Stimulated activated CD4-positive, alpha-beta T cell treated with anti-CD3 and anti-CD28 coated beads, Interleukin-4, amount 100 ng/mL, for 1 hour (primary cell): ENCODE measurements at places on chromosomes 3 and 15.

- no peak for DNase-seq
Observed at GRCh38 chr3:43191116-43191515, 85.2 kb upstream of the POMGNT2 start.

- DNase-seq: no peak
Observed at GRCh38 chr3:436053-436452, 239.5 kb downstream of the CHL1 start.

GRCh38 chr3:194031867-194032635 lies 103.9 kb upstream of the HES1 start:
- DNase-seq: no peak

- DNase-seq: peak; percentile 28
Observed at GRCh38 chr3:32177702-32178198, 60.7 kb upstream of the CMTM8 start.

- DNase-seq: no peak
Observed at GRCh38 chr3:50441424-50442217, 61.8 kb downstream of the CACNA2D2 start.

DNA sequence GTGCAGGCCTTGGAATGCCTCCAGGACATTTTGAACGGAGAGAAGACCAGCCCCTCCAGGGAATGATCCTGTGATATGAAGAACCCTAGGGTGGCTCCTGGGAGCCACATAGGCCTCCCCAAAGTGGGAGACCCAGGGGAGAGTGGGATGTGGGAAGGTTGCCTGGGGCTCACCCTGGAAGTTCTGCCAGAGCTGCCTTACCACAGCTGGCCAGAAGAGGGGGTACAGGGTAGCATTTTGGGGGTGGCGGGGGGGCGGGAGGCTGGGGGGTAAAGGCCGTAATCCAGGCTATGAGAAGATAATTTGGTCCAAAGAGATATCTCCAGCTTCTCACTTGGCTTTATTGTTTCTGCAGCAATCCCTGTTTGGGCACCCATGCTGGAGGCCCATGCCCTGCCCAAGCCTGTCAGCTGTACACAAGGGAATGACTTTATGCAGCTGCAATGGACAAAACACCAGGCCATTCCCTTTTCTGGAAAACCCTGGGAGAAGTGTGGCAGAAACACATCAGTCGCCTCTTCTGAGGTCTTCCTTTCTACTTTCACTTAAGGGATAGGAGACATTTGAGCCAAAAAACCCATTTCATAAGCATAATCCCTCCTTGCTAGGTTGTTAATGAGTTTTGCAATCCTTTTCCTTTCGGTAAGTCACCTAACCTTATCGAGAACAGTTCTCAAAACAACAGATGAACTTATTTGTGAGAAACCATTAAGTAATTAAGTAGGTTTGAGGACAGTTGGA lies 11.0 kb upstream of the MUSTN1 start:
- peak; percentile 31 for DNase-seq

GRCh38 chr3:98796334-98796733 lies 33.2 kb downstream of the ST3GAL6 start:
- no peak for DNase-seq

DNA sequence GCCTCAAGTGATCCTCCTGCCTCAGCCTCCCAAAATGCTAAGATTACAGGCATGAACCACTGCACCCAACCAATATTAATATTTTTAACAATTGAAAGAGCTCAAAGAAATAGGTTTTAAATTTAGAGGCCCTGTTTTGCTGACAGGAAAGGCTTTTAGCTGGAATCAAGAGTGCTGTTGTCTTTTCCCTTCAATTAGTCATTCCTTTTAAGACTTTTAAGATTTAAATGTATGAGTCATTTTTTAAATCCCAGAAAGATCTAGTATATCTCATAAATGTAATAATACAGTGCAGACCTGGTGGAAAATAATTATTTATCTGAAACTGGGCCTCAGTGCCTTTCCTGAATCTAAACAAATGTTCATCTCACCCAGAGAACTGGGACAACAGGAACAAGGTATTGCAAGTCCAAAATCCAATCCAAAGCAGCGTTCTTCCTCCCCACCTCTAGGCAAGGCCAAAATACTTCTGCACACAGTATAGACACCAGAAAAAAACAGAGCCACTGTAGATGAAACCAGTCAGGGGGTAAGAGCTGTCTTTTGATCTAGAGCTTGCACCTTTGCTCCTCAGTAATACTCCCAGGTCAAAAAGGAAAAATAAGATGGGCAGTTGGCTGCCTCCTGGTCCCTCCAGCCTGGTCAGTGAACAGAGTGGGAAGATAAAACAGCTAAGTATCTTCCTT lies 14.4 kb downstream of the AGTR1 start:
- no peak for DNase-seq

DNA sequence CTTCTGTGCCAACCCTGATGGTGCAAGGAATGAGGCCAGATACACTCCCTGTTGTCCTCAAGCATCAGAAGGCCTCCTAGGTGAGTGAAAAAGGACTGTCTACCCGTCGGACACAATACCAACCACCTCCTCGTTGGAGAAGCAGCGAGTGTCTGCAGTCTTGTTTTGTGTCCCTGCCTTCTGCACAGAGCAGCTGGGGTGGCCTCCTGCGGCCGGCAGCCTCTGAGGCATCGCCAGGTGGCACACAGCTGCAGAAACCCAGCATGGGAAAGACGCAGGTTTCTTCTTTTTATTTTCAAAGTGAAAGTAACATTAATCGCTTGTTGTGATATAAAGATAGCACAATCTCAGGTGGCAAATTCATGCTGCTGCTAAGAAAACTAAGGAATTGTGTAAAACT lies 509.9 kb downstream of the OCA2 start:
- no peak for DNase-seq

- no peak for DNase-seq
Observed at GRCh38 chr15:71970435-71970834, 147.5 kb downstream of the MYO9A start.

DNA sequence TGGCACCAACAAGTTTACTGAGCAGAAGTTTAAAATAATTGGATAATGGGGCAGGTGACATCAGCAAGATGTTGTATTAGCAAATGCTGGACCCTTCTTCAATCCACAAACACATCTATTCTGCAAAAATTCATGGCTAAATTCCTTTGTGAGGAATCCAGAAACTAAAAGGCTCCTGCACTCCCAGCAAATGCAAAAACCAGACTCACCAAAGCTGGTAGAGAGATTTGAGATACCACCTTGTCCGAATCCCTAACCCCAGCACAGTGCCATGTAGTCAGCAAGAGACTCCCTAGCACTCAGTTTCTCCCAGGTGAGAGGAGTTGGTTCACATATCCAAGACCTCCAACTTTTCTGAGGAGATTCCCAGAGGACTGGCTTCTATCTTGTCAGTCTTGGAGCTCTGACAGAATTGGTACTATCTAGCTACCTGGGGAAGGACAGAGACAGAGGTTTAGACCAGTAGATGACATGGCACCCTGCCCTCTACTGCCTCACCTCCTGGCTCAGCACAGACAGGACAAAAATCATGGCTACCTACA lies 21.8 kb downstream of the GREM1 start:
- no peak for DNase-seq

GRCh38 chr15:67104510-67104909 lies 39.1 kb downstream of the SMAD3 start:
- no peak for DNase-seq

- no peak for DNase-seq
Observed at GRCh38 chr3:22835041-22835440, 368.1 kb upstream of the UBE2E2 start.

DNA sequence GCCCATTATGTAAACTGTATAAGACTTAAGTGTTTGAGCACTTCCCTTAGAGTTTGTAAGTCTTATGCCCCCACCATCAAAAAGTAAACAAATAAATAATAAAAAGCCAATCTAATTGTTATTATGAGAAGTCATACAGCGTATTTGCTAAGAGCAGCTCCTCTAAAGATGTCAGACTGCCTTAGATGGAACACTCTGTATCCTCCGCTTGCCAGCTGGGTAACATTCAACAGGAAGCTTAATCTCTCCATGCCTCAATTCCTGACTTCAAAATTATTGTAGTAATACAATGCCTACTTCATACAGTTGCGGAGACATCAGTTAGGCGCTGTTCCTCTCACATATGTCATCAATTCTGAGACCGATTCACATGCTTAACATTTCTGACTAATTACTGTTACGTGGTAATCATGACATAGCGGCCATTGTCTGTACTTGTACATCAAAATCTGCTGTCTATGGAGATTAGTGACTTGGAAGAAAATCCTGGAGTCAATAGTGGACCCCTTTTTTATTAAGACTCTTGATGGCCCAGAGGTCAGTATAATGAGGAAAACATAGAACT lies 417.7 kb downstream of the LPP start:
- DNase-seq: no peak

DNA sequence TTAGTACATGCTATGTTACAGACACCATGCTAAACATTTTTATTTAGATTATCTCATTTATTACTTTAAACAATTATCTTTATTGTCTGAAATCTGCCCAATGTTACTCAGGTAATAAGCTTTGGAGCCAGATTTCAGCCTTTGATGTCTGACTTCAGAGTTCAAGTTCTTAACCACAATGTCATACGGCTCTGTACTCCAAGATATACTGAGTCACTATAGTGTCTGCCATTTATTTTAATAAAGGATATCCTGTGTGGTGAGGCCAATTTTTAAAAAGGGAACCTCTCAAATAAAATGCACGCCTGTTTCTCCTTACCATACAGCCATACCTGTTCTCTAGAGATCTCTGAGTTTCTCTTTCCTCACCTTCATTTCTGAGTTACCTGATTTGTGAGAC lies 193.1 kb downstream of the EPHA3 start:
- no peak for DNase-seq

DNA sequence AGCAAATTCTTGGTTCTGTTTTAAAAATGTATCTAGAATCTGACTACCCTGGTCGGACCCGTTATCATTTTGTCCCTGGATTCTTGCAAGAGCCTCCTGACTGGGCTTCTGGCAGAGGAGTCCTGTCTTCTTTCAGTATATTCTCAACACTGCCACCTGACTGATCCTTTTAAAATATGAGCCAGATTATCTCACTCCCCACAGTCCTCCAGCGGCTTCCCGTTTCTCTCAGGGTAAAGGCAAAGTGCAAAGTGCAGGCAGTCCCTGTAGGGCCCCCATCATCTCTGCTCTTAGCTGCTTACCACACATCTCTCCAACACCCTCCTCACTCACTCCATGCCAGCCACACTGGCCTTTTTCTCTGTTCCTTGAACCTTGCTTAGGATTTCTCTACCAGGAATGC lies 28.4 kb downstream of the CRTC3 start:
- no peak for DNase-seq

DNA sequence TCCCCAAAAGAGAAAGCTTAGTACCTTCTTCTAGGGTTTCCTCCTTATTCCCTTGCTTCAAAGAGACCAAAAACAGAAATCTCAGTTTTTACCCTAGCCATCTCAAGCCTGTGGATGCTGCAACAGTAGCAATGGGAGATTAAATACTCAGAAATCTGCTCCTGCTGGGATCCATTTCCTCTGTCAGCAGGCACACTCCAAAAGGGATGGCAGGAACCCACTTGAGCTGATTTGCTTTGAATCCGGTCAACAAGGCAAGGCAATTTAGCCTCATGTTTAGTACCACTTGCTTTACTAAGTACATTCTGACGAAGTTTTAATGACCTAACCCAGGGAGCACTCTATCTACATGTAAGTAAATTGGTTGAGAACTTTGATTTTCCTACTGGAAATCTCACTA lies 590.0 kb upstream of the ADAMTS9 start:
- DNase-seq: no peak

- DNase-seq: no peak
Observed at GRCh38 chr3:63845215-63845614, 18.4 kb downstream of the THOC7 start.

GRCh38 chr3:13850161-13850945 lies 29.5 kb downstream of the WNT7A start:
- no peak for DNase-seq

- no peak for DNase-seq
Observed at GRCh38 chr3:193132964-193133363, 108.1 kb upstream of the PLAAT1 start.

GRCh38 chr3:125261031-125261430 lies 48.5 kb upstream of the SLC12A8 start:
- DNase-seq: no peak

DNA sequence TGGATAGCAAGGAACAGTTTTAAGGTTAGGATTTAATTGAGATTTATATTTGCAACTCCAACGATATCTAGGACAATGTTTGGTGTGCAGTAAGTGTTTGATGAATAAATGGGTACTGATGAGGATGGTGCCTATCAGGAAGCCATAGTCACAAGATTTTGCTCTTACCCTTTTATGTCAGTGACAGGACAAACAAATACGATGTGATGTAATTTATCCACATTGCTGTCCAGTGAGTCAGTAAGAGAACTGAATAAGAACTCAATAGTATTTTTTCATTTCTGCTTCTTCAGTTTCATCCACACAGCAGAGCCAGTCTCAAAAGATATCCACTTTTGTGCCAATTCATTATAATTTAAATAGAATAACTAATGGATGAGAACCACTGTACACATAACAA lies 18.5 kb downstream of the C3orf85 start:
- DNase-seq: no peak

DNA sequence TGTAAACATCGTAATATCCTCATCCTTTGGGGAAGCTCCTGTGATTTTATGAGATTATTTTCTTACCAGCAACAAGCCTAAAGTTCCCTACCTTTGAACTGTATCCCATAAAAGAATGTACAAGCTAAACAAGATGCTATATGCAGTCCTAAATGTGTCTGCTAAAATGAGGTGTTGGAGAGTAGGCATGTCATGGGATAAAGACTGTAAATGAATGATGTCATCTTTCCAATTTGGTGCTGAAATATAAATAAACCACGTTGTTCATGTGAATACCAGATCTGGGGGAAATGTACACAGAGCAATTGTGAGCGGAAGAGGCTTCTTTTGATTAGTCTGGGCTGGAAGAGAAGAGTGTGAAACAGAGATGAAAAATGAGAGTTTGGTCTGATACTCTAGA lies 214.9 kb upstream of the WNT5A start:
- no peak for DNase-seq

GRCh38 chr3:6600237-6600636 lies 260.7 kb upstream of the GRM7 start:
- no peak for DNase-seq

DNA sequence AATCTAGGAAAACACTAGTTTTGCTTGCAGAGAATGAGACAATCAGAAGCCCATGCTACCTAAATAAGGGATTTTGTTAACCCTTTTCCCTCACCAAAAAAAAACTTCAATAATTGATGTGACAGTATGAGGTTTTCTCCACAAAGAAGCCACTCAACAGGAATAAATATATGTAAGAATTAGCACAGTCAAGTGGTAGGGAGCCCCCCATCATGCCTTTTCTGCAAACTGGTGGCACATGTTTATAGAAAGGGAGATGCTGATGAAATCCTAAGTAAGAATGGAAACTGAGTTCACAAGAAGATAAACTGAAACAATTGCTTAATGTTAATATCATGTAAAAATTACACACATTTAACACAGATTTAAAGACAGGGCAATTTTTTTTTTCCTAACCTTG lies 51.0 kb downstream of the PHC3 start:
- DNase-seq: no peak

- DNase-seq: no peak
Observed at GRCh38 chr3:20015525-20015924, 3.5 kb upstream of the PP2D1 start.

DNA sequence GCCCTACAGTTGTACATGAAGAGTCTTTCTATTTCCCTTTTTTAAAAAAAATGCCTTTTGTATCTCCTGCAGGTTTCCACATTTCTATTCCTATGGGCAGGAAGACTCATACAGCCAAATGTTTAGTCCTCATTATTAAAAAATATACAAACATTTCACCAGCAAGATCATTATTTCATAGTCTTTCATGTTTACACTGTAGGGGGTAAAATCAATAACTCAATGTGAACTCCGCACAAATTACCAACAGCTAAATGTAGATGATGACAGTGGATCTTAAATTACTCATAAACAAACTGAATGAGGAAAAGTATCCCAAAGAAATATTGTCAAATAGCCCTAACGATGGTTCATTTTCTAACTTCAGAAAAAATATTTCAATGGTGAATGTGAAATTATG lies 99.5 kb downstream of the MAGI1 start:
- no peak for DNase-seq
